Progenitor cell of endocrine pancreas (in vitro differentiated cells): ENCODE measurements at places on chromosomes 7 and 10. TPM values are rescaled to one million over a fixed set of nuclear protein-coding genes. Genes with fewer than 3 reads are reported as not detected.

TFEC gene
- not detected in 2 replicates for total RNA-seq

DNA sequence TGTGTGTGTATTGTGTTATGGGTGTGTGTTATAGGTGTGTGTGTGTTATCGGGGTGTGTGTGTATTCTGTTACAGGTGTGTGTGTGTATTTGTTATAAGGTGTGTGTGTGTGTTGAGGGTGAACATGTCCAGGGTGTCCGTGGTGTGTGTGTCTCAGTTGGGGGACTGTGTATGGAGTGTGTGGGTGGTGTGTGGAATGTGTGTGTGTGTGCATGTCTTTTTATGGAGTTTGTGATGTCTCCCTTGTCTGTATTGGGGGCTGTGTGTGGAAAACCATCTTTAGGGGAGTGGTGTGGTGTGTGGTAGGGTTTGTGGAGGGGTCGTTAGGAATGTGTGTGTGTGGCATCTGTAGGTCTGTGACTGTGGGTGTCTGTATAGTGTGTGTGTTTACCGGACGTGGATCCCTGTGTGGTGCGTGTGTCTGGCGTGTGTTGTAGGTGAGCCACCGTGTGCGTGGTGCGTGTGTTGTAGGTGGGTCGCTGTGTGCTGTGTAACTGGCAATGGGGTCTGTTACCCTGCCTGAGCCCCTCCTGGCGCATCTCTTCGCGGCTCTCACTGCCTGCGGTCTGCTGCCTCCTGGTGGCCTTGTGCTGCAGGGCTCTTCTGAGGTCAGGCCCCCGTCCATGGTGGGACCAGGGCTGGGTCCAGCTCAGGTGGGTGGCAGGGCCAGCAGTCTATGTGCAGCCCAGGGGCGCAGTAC, 61.7 kb downstream of the PALD1 start:
- no peak overlapping the region for H3K4me3 ChIP-seq
- peaks cover 7% of the 10 kb centered on the region for H3K27me3 ChIP-seq
- H3K36me3 ChIP-seq: no peaks in the 10 kb centered on the region

NEUROD6 gene
- not detected in 2 replicates for total RNA-seq

DUS4L gene
- 11.4 and 16.8 TPM in 2 replicates for total RNA-seq

- H3K27me3 ChIP-seq: peaks cover 13% of the 10 kb centered on the region
- DNase-seq: no peak
- no peaks in the 10 kb centered on the region for H3K4me1 ChIP-seq
- H3K36me3 ChIP-seq: no peaks in the 10 kb centered on the region
- no peak overlapping the region for H3K4me3 ChIP-seq
These were observed 116.0 kb downstream of the NPTX2 start for GRCh38 chr7:98733036-98733435.

SLC4A2 gene
- total RNA-seq: 208 and 213 TPM in 2 replicates

GRCh38 chr10:55410415-55410885, 609.4 kb upstream of the PCDH15 start:
- no peaks in the 10 kb centered on the region for H3K27me3 ChIP-seq
- no peak overlapping the region for H3K4me3 ChIP-seq
- peaks cover 5% of the 10 kb centered on the region for H3K4me1 ChIP-seq
- no peak overlapping the region for H3K27ac ChIP-seq
- DNase-seq: no peak

SPDYE1 gene
- not detected in 2 replicates for total RNA-seq

DNA sequence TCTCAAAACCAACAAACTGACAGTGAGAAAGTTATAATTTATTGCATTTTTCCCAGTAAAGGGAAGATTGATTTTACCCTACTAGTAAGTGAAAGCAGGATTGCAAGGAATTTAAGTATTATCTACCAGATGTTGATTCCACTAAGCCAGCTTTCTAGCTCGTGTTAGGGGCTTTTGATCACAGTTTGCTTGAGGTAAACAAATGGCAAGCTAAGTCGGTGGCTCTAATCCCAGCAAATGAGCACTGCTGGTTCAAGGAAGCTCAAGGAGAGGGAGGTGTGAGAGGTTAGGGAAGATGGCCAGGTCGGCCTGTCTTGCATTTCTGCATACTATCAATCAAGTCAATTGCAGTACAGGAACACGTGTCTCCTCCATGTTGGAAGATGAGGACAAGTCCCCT, 448.7 kb upstream of the POM121L12 start:
- no peak overlapping the region for H3K27ac ChIP-seq
- H3K36me3 ChIP-seq: no peaks in the 10 kb centered on the region
- H3K27me3 ChIP-seq: peaks cover 11% of the 10 kb centered on the region
- no peak for DNase-seq
- peaks cover 24% of the 10 kb centered on the region for H3K4me1 ChIP-seq

DNA sequence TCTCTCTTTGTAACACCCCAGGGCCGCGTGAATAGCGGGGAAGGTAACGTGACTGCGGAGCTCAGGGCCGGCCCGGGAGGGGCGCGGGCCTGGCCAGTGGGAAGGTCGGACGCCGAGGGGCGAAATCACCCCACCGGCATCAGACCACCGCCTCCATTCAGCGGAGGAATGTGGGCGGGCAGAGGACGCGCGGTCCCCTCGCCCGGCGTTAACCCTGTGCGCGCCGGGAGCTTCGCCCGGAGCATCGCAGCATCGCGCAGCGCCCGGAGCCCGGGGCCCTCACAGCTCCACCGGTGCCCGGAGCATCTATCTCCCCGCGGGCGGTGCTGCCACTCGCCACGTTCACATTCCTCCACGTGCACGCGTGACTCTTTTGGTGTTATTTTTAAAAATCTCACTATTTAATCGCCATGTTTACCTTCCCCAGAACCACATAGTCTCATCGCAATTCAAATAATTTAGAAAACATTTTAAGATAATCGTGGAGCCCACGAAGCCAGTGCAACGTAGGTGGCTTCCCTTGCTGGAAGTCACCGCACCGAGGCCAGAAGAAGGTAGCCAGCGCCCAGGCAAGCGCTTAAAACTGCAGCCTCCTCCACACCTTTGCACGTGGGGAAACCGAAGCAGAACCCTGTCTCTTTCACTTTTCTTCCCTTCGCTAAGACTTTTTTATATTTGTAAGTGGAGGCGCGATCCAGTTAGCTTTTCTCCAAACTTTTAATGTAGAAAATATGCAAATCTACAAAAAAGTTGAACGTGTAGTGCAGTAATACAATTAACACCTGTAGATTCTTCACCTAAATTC, 21.8 kb downstream of the FGFBP3 start:
- H3K36me3 ChIP-seq: no peaks in the 10 kb centered on the region
- H3K4me1 ChIP-seq: peaks cover 25% of the 10 kb centered on the region
- H3K27me3 ChIP-seq: peaks cover 12% of the 10 kb centered on the region

PDZD8 gene
- total RNA-seq: 28.6 and 30.9 TPM in 2 replicates

RPEL1 gene
- total RNA-seq: not detected in 2 replicates

DNA sequence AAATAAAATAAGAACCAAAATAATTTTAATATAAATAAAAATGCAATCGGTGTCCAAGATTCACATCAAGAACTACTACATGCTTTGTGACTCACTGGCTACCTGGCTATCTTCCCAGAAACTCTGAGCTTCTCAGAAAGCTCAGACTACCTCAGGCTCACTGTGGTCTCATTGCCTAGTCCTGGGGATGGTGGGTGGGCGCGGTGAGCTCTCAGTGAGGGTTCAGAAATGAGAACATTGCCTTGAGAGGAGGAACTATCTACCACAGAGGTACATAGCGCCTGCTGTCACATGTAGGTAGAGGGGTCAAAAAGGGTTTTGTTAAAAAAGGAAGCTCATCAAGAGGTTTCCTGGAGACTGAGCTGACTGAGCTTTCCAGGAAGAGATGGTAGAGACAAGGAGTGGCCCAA, 108.0 kb downstream of the WDFY4 start:
- no peaks in the 10 kb centered on the region for H3K36me3 ChIP-seq
- H3K27me3 ChIP-seq: peaks cover 11% of the 10 kb centered on the region
- no peaks in the 10 kb centered on the region for H3K4me1 ChIP-seq
- H3K4me3 ChIP-seq: no peak overlapping the region

- DNase-seq: no peak
- no peak overlapping the region for H3K27ac ChIP-seq
- no peak overlapping the region for H3K4me3 ChIP-seq
- H3K4me1 ChIP-seq: peaks cover 36% of the 10 kb centered on the region
- no peaks in the 10 kb centered on the region for H3K27me3 ChIP-seq
- H3K36me3 ChIP-seq: peaks cover 19% of the 10 kb centered on the region
These were observed 107.5 kb downstream of the GRB10 start for GRCh38 chr7:50674896-50675835.

- no peak for DNase-seq
- H3K27me3 ChIP-seq: peaks cover 14% of the 10 kb centered on the region
- peak overlapping the region; percentile 0 for H3K27ac ChIP-seq
- no peak overlapping the region for H3K4me3 ChIP-seq
- no peaks in the 10 kb centered on the region for H3K36me3 ChIP-seq
These were observed 434.4 kb upstream of the ZMIZ1 start for GRCh38 chr10:78634389-78634815.

GRCh38 chr7:143005632-143006260, 21.2 kb downstream of the OR9A2 start:
- H3K4me1 ChIP-seq: no peaks in the 10 kb centered on the region
- no peak overlapping the region for H3K27ac ChIP-seq
- peaks cover 35% of the 10 kb centered on the region for H3K27me3 ChIP-seq
- H3K36me3 ChIP-seq: peaks cover under 1% of the 10 kb centered on the region

DNA sequence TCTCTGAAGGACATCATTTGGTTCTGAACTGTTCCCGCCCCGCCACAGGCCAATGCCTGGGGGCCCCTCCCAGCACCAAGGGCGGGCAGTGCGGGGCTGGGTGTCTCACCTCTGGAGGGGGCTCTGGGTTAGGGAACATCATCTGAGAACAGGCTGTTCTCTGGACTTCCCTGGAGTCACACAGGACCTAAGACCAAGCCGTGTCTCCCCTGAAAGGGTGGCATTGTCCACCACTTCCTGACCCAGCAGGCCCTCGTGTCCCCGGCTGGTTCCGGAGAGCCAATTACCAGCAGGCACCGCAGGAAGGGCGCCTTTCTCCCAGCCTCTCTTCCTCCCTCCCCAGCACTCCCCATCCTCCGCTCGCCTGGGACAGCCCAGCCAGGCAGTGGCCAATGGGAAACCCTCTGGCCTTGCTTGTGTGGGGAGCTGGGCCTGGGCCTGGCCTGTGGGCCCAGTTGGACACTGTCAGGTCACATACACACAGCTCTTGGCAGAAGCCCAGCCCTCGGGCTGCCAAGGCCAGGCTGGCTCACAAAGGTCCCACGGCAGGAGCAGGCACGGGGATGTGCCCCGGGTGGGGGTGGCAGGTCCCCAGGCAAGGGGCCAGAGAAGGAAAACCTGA, 119.5 kb downstream of the SPDYE5 start:
- no peaks in the 10 kb centered on the region for H3K36me3 ChIP-seq
- H3K27ac ChIP-seq: peak overlapping the region; percentile 33
- no peak overlapping the region for H3K4me3 ChIP-seq
- H3K4me1 ChIP-seq: no peaks in the 10 kb centered on the region
- DNase-seq: no peak
- no peaks in the 10 kb centered on the region for H3K27me3 ChIP-seq

PLCE1 gene
- 12.1 and 14.1 TPM in 2 replicates for total RNA-seq

GRCh38 chr10:26887611-26888215, 27.0 kb upstream of the ABI1 start:
- H3K27me3 ChIP-seq: peaks cover 19% of the 10 kb centered on the region
- no peak for DNase-seq
- H3K27ac ChIP-seq: no peak overlapping the region
- H3K4me3 ChIP-seq: no peak overlapping the region
- no peaks in the 10 kb centered on the region for H3K36me3 ChIP-seq

DNA sequence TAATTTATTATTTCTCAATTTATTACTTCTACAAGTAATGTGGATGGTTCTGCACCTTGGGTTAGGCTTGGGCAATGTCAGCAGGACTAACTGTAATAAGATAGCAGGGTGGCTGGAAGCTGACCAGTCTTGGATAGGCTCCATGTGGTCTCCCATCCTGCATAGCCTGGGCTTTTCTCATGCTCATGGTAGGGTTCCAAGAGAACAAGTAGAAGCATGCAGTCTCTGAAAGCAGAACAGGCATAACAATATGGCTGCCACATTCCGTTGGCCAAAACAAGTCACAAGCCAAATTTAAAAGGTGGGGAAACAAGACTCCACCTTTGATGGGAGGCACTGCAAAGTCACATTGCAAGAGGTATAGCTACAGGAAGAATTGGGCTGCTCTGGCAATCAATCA, 98.6 kb upstream of the MDFIC start:
- no peak for DNase-seq
- no peak overlapping the region for H3K27ac ChIP-seq
- no peaks in the 10 kb centered on the region for H3K4me1 ChIP-seq

NIPSNAP2 gene
- 50.3 and 56.3 TPM in 2 replicates for total RNA-seq

ADCY1 gene
- 11.3 and 13.6 TPM in 2 replicates for total RNA-seq

FRMPD2 gene
- total RNA-seq: 1.2 and 2.1 TPM in 2 replicates

- no peak overlapping the region for H3K4me3 ChIP-seq
- H3K4me1 ChIP-seq: no peaks in the 10 kb centered on the region
- no peak for DNase-seq
- no peak overlapping the region for H3K27ac ChIP-seq
- no peaks in the 10 kb centered on the region for H3K36me3 ChIP-seq
- no peaks in the 10 kb centered on the region for H3K27me3 ChIP-seq
These were observed 24.9 kb upstream of the NEBL start for GRCh38 chr10:20922033-20922432.

- peaks cover 5% of the 10 kb centered on the region for H3K4me1 ChIP-seq
- no peak overlapping the region for H3K4me3 ChIP-seq
- H3K27ac ChIP-seq: no peak overlapping the region
- H3K27me3 ChIP-seq: no peaks in the 10 kb centered on the region
- H3K36me3 ChIP-seq: peaks cover 5% of the 10 kb centered on the region
These were observed 145.2 kb downstream of the ST7 start for GRCh38 chr7:117098457-117098856.

GRCh38 chr7:117790731-117791130, 82.5 kb downstream of the CTTNBP2 start:
- DNase-seq: no peak
- H3K4me3 ChIP-seq: no peak overlapping the region
- no peak overlapping the region for H3K27ac ChIP-seq
- H3K4me1 ChIP-seq: no peaks in the 10 kb centered on the region
- H3K27me3 ChIP-seq: no peaks in the 10 kb centered on the region
- H3K36me3 ChIP-seq: peaks cover 14% of the 10 kb centered on the region

- no peak overlapping the region for H3K4me3 ChIP-seq
- no peaks in the 10 kb centered on the region for H3K4me1 ChIP-seq
- DNase-seq: no peak
- H3K27me3 ChIP-seq: peaks cover 20% of the 10 kb centered on the region
- no peak overlapping the region for H3K27ac ChIP-seq
- H3K36me3 ChIP-seq: no peaks in the 10 kb centered on the region
These were observed 21.3 kb downstream of the CPXM2 start for GRCh38 chr10:123870260-123870659.

GRCh38 chr10:133308421-133309099, at the start of the genes TUBGCP2 and ZNF511:
TUBGCP2 (minus strand) TSS chr10:133308872; CDS start chr10:133302941, 5,931 bp downstream.
ZNF511 (plus strand) TSS chr10:133308914; CDS start chr10:133308944, 30 bp downstream.
- peaks cover 8% of the 10 kb centered on the region for H3K4me1 ChIP-seq
- H3K27me3 ChIP-seq: no peaks in the 10 kb centered on the region
- peak; percentile 78 for DNase-seq

DNA sequence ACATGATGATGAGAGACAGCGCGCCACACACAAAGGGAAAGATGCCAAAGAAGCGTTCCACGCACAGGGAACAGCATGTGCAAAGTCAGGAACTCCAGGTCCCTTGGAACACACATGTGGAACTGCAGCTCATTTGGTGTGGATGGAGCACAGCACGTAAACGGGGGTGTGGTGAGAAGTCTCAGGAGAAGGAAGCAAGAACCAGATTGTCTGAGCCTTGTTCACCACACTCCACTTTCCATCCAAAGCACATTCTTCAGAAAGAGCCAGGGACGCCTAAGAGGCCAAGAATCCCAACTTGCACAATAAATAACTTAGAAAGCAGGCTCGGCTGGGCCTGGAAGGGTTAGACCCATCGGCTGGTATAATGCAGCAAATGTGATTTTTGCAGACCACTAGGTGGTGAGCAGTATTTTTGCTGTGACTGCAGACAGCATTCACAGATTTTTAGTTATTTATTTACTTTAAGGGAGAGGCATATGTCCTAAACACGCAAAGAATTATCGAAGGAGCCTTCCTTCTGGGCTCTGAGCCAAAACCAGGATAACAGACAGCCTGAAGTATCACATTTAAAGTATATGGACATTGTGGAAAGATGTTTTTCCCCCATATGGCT, 27.9 kb upstream of the ASCC1 start:
- no peak overlapping the region for H3K4me3 ChIP-seq
- no peaks in the 10 kb centered on the region for H3K36me3 ChIP-seq
- H3K27me3 ChIP-seq: no peaks in the 10 kb centered on the region
- DNase-seq: no peak
- H3K4me1 ChIP-seq: peaks cover 17% of the 10 kb centered on the region
